HTR-8/SVneo (cell line): ENCODE measurements at places on chromosomes 5 and 9.

DNA sequence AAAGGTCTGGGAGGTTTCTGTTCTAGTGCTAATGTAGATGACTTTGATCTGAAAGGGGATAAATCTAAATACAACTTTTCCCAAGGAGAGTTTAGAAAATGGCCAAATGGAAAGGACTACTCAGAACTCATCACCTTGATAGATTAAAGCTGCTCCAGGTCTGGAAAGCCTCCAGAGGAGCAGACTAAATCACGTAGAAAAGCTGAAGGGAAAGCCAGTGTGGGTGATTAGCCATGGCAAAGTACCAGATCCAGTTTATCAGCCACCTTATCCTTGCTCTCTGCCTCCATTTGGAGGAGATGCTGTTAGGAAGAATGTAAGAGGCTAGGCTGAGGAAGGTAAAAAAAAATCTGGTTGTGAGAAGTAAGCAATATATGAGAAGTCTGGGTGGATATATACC lies 120.7 kb upstream of the RAI14 start:
- no peak for DNase-seq

DNA sequence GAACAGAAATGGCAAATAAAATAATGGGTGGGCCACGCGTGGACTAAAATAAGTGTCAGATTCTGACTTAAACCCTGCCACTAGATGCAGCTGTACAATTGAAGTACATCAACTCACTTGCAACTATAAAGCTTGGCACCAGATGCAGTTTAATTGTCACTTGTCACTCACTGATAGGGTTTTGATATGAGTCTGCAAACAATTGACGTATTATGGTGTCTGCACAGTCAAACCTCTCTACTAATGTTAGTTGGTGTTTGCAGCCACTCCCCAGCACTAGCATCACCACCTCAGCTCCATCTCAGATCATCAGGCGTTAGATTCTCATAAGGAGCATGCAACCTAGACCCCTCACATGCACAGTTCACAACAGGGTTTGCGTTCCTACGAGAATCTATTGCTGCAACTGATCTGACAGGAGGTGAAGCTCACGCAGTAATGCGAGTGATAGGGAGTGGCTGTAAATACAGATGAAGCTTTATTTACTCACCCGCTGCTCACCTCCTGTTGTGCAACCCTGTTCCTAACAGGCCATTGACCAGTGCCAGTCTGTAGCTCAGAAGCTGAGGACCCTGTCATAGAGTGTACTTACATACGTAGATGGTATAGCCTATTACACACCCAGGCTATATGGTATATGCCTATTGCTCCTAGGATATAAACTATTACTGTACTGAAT lies 72.1 kb upstream of the SEMA6A start:
- DNase-seq: no peak

DNA sequence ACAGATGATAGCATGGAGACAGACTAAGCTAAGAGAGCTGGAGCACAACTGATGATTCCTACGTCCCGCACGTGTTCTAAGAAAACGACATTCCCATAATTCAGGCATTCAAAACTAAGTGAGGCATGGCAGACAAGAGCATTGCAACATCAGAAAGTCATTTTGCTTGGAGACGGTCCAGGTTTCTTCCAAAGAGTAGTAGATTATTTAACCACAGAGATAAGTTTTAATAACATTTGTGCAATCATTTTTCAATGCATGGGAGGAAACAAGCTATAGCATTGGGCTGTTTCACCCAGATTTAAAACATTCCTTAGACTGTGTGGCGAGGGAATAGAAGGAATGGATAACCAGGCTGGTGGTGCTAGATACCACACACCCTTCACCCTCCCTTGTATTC lies 117.2 kb downstream of the APBA1 start:
- DNase-seq: no peak

- no peak for DNase-seq
These were observed 362.6 kb downstream of the DNAH5 start for GRCh38 chr5:13581914-13582313.

DNA sequence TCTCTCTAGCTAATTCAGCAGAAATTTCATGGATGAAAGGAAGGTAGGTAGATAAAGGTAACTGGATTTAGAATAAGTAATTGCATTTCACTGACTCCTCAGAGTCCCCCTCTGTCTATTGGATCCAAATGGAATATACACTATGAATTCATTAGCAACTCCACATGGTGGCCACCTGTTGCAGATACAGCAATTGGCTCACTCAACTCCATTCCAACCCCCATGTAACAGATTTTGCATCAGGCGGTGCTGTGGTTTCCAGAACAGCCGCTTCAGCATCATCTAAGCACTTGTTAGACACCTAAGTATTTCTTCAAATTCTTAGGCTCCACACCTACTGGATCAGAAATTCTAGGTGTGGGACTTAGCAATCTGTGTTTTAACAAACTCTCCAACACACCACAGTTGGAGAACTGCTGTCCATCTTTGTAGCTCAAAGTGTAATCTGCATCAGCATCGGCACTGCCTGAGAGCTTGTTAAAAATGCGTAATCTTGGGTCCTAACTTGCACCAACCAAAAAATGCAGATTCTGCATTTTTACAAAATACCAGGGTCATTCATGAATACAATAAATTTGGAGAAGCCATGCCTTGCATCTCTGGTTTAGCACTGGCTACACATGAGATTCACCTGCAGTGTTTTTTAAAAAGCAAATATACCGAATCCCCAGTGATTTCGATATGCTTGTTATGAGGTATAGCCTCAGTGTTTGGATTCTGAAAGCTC lies 413.8 kb upstream of the CD180 start:
- DNase-seq: no peak

- DNase-seq: no peak
These were observed 53.3 kb downstream of the JADE2 start for GRCh38 chr5:134578578-134579283.

DNA sequence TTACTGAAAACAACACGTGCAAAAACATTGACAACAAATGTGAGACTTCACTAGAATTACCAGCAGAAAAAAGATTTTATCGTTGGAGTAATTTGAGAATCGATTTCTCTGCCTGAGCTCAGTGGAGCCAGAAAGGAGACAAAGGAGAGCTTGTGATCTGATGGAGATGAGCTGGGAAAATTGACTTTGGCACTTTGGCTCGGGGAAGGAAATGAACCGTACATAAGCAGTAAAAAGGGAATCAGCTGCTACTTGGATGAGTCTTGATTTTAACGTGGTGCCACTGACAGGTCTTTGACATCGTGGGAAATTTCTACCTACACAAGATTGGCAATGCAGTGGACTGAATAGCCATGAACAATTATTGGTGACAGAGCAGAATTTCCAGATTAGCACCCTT lies 244.7 kb upstream of the RPS23 start:
- no peak for DNase-seq

DNA sequence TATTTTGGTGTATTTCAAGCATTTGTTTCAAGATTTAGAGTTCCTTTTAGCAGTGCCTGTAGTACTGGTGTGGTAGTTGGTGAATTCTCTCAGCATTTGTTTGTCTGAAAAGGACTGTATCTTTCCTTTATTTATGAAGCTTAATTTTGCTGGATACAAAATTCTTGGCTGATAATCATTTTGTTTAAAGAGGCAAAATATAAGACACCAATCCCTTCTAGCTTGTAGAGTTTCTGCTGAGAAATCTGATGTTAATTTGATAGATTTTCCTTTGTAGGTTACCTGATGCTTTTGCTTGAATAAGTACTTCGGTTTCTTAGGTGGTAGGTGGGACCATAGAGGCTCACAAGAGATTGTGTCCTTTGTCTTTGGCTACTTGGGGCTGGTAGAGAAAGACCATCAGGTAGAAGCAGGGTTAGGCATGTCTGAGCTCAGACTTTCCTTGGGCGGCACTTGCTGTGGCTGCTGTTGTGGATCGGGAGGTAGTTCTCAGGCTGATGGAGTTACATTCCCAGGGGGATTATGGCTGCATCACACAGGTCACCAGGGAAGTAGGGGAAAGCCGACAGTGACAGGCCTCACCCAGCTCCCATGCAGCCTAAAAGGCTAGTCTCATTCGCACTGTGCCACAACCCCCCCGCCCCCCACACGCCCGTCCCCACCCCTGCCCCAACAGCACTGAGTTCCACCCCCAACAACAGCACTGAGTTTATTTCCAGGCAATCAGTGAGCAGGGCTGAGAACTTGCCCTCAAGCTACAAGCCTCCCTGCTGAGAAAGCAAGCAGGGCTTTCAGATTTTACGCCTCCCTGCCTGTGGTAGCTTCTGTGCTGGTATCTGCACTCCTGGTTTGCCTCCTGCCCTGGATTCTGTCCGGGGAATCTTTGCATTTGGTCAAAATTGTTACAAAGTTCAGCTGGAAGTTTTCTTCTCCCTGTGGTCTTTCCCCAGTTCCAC lies 127.1 kb upstream of the GLRA1 start:
- DNase-seq: no peak

- DNase-seq: no peak
These were observed 167.8 kb downstream of the GABRB2 start for GRCh38 chr5:161378701-161379100.

GRCh38 chr5:134403951-134404350 lies 7.7 kb downstream of the CDKN2AIPNL start:
- DNase-seq: no peak

DNA sequence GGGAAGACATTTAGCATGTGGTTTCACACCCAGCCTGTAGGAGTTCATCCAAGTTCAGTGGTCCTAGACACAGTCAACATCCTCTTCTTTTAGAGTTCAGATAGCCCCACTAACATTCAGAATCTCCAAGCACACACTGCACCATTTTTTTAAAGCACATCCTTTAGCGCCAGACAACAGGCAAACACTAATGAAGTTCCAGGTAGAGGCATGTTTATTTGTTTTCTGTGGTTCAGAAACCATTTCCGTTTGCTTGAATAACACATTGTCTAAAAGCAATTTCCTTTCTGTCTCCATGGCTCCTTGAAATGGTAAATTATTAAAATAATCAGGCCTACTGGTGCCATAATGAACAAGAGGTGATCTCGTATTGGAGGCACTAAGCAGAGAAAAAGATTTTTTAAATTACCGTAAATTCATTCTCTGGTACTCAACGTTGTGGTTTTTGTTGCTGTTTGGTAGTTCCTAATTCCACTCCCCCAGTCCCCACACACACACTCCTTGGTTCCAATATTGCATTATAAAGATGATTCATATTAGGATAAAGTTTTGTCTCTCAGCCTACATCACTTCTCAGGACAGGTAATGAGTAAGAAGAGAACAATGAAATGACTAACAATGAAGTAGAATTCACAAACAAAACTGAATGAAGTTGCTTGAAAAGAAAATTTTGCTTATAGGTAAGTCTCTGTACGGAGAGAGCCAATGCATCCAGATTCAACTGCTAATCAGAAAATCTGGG lies 153.1 kb downstream of the PCSK1 start:
- no peak for DNase-seq

DNA sequence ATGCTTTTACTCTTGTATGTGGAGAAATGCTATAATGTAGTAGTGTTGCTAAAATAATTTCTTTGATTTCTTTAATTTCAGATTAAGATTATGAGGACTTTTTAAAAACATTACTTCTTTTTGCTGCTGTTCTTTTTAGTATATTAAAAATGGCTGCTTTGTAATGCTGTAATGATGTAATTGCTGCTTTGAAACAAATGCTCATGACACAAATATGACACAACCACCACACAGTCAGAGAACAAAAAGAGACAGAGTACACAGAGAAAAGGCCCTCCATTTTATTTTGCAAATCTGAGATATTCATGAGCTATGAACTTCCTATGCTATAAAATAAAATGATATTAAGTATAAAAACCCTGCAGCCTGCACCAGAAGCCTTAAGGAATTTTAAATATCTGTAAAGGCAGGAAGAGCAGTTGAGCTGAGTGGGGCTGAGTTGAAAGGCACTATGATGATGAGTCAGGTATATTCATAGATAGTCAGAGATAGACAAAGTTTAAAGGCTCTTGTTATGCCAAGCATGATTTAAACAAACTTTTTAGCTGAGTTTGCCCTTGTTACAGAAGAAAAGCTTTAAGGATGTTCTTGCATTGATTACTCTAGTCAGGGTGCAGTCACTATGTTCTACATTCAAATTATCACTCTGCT lies 5.1 kb upstream of the POU5F2 start:
- DNase-seq: no peak

DNA sequence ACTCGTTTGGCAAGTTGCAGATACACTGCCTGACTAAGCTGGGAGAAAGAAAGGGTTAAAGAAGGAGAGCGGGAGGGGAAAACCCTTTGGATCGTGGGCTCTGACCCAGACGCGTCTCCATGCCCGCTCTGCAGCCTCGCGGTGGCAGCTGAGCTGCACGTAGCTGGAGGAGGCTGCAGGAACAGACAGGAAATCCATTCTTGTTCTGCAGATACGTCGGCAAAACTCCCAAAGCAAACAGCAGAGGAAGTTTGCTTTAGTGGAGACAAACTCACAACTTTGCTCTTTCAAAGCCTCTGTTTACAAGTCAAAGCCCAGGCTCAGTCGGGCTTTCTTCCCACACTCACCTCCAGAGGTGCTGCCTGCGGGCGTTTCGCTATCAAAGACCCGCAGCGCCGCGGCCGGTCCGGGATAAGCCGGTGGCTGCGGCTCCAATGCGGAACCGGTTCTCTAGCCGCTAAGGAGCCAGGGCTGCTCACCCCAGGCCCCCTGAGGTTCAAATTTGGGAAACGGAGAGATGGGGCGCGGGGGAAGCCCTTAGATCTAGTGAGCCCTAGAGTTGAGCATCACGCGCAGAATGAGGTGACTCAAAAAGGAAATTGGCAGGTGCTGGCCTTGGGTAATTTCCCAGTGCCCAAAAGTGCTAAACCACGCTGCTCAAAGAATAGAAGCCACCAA lies 60.7 kb downstream of the MAT2B start:
- DNase-seq: peak; percentile 30

GRCh38 chr5:90802474-90803317 lies 244.1 kb downstream of the ADGRV1 start:
- peak; percentile 21 for DNase-seq

GRCh38 chr5:20833081-20833627 lies 845.2 kb upstream of the CDH18 start:
- no peak for DNase-seq

DNA sequence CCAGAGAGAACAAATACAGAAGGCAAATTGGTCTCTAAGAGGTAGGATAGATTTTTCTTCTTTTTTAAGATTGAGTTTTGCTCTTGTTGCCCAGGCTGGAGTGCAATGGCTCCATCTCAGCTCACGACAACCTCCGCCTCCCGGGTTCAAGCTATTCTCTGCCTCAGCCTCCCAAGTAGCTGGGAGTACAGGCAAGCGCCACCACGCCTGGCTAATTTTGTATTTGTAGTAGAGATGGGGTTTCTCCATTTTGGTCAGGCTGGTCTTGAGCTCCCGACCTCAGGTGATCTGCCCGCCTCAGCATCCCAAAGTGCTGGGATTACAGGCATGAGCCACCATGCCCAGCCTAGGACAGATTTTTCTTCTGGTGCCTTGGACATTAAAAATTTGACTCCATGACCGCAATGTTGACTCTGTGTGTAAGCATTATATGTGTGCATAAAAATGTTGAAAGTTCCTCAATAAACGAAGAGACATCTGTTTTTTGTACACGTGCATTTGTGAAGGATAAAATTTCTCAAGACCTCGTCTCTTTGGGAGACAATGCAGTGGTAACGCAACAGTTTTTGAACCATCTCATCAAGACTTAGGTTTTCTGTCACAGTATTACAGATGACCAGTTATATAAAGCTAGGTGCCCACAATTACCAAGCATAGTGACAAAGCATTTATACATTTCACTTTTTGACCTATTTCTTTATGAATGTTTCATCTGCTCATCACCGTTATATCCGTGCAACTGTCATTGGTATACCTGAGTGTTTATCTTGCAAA lies 17.4 kb downstream of the VCP start:
- DNase-seq: no peak
